ENCODE measurements at places on chromosomes 11 and 22. TPM values are rescaled to one million over a fixed set of nuclear protein-coding genes. Genes with fewer than 3 reads are reported as not detected.

- no peak for DNase-seq
Observed at GRCh38 chr11:763073-763463, 14.2 kb downstream of the GATD1 start.

DNA sequence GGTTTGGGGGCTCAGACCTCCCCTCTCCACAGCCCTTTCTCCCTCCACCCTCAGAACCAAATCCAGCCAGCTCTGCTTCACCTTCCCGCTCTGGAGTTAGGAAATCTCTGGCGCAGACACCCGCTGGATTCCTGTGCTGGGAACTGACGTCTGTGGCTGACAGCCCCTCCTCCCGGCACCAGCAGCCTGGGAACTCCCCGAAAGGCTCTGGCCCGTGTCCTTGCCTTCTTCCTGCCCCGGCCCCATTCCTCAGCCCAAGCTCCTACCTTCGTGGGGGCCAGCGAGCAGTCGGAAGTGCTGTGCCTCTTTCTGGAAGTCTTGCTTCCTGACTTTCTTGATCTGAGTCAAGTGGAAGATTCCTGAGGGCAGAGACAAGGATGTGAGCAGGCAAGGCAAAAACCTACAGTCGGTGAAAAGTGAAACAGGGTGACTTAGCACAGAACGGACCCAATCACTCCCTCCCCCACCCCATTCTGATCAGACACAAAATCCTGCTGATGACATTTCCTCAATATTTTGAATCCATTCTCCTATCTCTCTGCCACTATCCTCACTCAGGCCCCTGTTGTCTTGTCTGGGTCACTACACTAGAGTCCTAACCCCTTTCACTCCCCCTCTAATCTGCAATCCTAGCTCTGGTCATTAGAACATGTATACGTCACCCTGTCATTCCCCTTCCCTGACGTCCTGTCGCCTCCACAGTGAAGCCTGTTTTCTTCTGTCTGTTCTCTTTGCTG is 34.1 kb downstream of the CHRDL2 start:
- DNase-seq = no peak

DNA sequence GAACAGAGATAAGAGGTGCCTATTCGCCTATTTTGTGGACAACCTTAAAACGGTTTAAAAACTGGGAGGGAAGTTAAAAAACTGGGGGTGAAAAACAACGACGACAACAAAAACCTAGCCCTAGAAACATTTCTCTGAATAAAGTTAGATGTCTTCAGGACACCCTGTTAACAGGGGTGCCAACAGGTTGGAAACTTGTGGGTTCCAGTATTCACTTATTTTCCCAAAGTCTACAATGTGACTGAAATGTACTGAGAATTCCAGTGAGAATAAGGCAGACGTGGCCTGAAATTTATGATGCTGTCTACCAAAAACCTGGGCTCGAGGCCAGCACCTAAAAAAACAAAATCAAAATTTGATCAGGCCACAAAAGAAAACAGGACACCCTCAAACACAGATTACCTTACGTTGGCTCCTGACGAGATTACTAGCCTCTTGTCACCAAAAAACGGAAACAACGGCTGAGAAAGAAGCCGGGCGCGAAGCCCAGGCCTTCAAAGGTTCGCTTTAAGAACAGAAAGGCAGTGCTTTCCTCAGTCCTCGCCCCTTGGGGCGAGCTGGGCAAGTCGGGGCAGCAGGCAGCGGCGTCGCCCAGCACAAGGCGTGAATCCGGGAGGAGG is 906 bp downstream of the CCDC90B start:
- no peak for DNase-seq

GRCh38 chr11:128502726-128503125 is 84.6 kb downstream of the ETS1 start:
- DNase-seq = no peak

GRCh38 chr11:59117774-59118173 is 10.7 kb downstream of the FAM111B start:
- no peak for DNase-seq

DNA sequence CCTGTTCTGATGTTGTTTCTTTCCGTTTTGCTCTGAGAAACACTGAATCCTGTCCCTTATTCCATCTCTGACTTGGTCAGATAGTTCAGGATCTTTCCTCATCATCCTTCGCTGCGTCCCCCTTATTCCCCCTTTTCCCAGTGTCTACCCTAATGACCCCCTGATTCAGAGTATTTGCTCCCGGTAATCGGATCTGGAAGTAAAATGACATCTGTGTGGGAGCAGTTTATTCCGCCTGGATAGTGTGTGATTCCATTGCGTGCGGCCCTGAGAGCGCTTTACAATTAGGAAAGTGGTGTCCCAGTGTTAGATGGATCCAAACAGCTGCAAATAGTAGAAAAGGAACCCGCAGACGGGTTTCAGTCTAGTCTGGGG is 606 bp downstream of the DRG1 start:
- DNase-seq = no peak

DNA sequence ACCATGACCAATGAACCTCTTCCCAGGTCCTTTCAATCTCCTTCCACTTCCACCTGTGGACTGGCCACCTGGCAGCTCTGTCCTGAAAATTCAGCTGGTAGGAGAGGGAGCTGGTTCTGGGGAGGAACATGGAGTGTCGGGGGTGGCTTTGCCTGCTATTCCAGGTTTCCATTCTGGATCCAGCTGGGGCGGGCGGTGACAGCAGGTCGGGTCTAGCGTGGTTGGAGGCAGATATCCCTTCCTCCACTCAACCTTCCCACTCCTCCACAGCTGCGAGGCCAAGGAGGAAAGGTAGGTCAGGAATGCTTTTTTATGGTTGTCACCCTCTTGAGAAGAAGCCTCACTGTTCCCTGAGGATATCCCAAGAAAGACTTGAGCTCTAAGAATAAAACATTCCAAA is 3.3 kb downstream of the NRGN start:
- no peak for DNase-seq

GRCh38 chr22:37290737-37291136 is 8.4 kb downstream of the CYTH4 start:
- DNase-seq = no peak

DNA sequence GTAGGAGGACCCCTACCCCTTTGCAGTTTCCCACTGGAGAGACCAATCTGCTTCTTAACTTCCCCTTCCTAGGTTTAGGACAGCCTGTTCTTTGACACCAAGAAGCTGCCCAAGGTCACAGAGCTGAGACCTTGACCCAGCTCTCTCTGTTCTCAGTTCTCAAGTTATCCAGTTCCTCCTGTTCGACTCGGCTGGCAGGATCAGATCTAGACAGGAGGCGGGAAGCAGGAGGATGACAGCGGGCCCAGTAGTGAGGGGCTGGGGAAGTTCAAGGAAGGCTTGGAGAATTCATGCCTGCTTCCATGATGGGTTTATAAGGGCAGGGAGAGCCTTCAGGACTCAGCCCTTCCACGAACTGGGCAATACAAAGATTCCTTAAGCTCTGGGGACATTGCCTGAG is 210.6 kb downstream of the DSCAML1 start:
- no peak for DNase-seq

GRCh38 chr11:81573367-81573766 is 1160.3 kb downstream of the FAM181B start:
- no peak for DNase-seq

GRCh38 chr11:102012946-102013345 is 34.3 kb upstream of the CFAP300 start:
- no peak for DNase-seq

Gene OR51B2
- total RNA-seq = not detected

Gene SEC14L6
- total RNA-seq = not detected

Gene LDLRAD3
- total RNA-seq = 0.12 TPM

Gene CATSPER1
- not detected for total RNA-seq

Gene MMP10
- not detected for total RNA-seq

Gene SAA1
- not detected for total RNA-seq

Gene DDX25
- 0.26 TPM for total RNA-seq

Data from activated naive CD8-positive, alpha-beta T cell treated with anti-CD3 and anti-CD28 coated beads for 36 hours (primary cell).